ENCODE measurements at places on chromosomes 11 and 22. TPM values are rescaled to one million over a fixed set of nuclear protein-coding genes. Genes with fewer than 3 reads are reported as not detected.

DNA sequence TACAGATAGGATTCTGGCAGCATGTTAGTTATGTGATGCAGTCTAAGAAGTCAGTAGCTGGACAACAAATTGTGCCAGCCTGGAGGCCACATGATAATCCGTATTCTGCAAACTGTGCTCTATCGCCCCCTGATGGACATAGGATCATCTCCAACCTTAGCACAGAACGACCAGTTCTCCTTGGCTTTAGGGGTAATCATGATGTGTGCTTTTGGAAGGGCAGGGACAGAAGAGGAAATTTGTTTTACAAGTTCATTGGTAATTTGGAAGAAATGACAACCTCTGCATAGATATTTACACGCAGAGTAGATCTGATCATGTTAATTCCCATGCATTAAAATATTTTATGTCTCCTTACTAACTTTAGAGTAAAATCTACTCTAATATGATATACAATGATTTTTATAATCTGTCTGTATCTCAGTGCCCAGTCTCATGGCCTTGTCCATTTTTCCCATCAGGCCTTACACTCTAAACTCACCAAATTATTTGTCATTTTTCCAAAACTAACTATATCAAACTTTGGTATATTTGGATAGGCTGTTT lies 12.1 kb downstream of the OR10D3 start:
- DNase-seq: peak; percentile 15

GRCh38 chr11:35237351-35237750 lies 98.4 kb downstream of the CD44 start:
- peak; percentile 17 for DNase-seq

DNA sequence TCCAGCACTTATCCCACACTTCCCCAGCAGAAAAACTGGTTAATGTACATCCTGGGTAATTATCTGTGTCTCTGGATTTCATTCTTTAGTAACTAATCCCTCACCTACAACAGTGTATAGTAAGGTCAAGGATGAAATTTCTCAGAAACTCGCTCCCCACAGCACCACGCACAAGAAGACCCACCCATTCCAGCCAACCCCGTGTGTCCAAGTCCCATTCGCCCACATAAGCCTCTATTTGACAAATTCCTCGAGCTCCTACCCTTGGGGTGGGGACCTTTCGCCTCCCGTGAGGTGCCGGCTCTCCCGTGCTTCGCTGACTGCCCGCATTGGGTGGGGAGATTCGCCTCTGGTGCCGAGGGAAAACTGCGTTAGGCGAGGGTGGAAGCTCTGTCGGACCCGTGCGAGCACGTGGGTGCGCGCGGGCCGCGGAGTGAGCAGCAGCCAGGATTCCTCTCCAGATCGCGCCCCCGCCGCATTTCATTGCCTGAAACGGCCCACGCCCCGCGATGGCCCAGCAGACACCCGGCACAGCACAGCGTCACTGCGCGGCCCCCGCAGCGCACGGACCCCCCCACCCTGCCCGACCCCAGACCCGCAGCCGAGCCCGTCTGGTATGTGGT lies 866 bp downstream of the EXPH5 start:
- peak; percentile 22 for DNase-seq

DNA sequence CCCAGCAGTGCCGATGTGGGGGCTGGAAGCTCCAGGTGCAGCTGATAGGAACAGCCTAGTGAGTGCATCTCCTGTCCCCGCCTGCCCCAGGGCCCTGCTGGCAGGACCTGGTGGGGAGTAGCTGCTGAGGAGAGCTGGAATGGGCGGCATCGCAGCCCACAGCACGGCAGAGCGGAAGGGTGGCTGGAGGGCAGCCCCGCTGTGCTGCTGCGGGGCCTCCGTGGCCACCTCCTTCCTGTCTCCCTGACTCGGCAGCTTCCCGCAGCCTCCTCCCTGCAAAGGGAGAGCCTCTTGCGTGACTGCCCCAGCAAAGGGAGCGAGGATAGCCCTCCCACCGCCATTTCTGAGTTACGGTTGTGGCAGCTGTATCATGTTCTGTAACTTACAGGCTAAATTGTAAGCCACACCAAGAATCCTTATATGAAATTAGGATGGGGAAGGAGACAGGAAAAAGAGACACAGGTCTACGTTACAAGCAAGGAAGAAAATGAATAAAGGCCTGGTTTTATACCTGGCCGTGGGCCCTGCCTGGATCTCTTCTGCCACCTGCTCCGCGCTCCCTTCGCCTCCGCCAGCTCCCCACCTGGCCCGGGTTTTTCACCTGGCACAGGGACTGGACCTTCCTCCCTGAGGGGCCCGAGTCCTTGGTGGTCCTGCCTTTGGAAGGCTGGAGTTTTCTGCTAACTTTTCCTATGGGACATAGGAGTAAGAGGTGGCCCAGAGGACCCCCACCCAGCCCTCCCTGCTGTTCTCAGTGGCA lies 10.0 kb downstream of the TPCN2 start:
- DNase-seq: no peak

- DNase-seq: peak; percentile 69
Observed at GRCh38 chr22:35835998-35836691, 118.5 kb downstream of the APOL5 start.

DNA sequence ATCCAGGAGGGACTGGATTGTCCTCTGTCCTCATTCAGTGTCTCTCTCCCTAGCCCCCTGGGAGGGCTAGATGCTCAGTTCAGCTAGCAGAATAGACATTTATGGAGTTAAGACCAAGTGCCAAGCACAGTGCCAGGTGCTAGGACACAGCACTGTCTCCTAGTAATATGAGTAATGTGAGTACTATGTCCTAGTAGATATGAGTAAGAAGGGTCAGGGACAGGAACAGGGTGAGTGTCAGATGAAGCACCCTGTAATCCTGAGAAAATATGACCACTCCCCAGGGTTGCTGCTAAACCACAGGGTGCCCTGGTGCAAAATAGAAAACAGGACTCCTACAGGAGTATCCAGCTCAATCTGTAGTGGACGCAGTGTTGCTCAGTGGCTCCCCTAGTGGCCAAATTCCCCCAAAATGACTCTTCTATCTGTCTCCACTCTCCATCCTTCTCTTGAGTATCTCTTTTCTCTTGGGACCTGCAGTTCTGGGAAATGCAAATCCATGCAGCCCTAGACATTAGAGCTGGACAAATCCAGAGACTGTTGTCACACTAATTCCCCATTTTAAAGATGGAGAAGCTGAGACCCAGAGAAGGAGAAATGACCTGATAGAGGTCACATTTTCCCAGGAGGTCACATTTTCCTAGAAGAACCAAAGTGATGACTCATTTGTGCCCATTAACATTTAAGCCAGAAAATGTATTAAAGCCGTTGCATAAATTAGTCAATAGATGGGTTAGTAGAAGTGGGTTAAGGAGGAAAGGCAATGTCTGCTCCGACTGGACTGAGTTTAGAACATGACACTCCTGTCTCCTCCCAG lies 214.3 kb downstream of the NXPE2 start:
- no peak for DNase-seq

DNA sequence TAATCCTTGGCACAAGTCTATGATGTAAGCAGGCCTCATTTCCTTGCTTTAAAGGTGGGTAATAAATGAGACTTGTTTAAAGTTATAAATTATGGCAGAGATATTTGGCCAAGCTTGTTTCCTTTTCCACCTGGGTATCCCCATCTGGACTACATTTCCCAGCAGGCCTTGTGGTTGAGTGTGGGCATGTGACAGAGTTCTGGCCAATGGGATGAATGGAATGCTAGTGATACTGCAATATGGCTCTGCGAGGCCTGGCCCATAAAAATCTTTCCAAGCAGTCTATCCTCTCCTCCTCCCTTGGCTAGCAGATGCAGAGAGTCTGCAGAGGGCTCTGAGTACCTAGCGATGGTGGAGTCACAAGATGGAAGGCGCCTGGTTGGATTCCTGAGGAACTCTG lies 102.5 kb downstream of the TIMP3 start:
- no peak for DNase-seq

- DNase-seq: peak; percentile 75
Observed at GRCh38 chr11:62542750-62543567, 3.6 kb downstream of the AHNAK start.

DNA sequence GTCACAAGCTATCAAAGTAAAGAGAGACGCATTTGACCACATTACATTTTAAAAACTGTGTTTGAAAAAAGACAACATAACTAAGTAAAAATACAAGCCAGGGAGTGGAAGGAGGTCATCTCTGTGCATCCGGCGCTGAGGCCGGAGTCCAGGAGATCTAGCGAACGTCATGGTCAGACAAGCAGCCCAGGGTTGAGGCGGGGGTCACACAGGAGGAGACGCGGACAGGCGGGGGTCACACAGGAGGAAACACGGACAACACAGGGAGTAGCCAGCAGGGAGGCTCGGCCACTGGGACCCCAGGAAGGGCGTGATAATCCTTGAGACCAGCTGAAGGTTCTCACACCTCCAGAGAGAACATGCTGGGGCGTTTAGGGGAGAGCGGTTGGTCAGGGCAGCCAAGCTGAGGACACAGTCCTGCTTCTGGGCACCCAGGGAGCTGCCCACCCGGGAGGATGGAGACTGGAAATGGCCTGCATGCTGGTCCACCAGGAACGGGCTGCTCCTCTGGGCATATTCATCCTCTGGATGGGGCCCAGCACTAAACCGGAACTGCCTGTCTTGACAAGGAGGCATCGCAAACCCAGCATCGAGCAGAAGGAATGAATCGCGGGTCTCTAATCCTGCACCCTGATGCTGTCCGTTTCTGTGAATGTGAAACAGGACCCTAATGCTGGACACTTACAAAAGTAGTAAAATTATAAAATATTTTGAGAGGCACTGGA lies 40.9 kb upstream of the MUC5AC start:
- DNase-seq: no peak

- DNase-seq: no peak
Observed at GRCh38 chr11:62934496-62934785, 13.3 kb upstream of the CHRM1 start.

GRCh38 chr11:113710989-113711388 lies 4.9 kb upstream of the TMPRSS5 start:
- DNase-seq: no peak

- DNase-seq: no peak
Observed at GRCh38 chr11:37506531-37506930, 908.5 kb upstream of the RAG2 start.

DNA sequence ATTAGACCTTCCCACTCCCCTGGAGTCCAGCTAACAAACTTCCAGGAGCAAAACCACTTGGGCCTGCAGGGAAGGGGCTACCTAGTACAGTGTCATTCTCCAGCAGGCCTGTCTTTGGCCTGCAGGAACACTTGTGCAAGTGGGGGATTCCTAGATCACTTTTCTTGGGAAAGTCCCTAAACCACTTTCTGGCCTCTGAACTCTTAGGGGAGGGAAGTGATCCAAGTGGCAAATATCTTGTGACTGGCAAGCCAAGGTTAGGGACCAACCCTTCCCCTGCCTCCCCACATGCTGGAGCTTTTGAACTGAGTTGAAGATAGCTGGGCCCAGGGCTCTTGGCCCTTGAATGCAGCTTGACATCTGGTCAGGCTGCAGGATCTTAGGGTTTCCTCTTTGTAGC lies 17.2 kb downstream of the PPFIBP2 start:
- DNase-seq: no peak

The F2 gene
- polyA plus RNA-seq: 0.09 TPM

The YDJC gene
- polyA plus RNA-seq: 7.0 TPM

The NAA40 gene
- 28.9 TPM for polyA plus RNA-seq

The TSSK2 gene
- not detected for polyA plus RNA-seq

The OR51I1 gene
- polyA plus RNA-seq: not detected

The CNTF gene
- polyA plus RNA-seq: 1.0 TPM

The ARFGAP3 gene
- 45.8 TPM for polyA plus RNA-seq
